ENCODE measurements at places on chromosomes 6 and 20.
A peak's percentile ranks its signal among the peaks of the same experiment; 100 is the strongest.

DNA sequence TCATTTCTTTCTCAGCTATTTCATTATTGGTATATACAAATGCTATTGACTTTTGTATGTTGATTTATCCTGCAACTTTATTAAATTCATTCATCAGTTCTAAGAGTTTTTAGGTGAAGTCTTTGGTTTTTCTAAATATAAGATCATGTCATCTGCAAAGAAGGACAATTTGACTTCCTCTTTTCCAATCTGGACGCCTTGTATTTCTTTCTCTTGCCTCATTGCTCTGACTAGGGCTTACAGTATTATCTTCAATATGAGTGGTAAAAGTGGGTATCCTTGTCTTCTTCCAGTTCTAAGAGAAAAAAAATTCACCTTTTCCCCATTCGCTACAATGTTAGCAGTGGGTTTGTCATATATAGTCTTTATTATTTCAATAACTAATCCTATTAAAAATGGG lies 38.0 kb downstream of the KIF16B start:
- no peak for DNase-seq

DNA sequence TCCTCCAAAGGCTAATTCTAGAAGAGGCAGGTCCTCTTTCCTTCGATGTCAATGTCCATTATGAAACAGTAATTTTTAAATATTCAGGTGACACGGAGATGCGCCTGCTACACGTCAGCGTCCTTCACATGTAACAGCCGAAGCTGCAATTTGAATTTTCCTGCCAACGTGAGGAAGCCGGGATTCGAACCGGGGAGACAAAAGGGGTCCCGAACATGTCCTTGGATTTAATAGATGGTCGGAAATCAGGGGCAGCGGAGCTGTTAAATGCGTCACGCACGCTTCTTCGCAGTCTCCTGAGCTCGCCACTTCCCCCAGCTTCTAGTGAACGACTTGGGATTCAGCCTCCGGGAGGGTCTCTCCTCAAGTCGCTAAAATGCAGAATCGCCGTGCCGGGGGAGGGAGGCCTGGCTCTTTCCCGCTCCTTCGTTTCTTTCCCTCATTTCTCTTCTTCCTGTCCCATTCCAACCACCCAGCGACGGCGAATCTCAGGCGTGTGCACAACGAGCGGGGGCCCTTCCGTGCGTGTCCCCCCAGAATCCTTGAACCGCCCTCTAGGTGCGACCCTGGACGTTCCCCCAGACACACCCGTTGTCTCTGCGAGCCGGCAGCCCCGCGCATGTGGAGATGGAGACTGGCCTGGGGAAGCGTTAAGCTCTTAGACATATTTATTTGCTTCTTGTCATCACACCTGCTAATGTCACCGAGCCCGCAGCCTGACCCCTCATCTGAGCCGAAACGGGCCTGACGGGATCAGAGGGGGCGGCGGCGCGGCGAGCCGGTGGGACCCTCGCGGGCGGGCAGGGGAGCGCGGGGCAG lies 1.3 kb upstream of the FOXC1 start:
- peak; percentile 85 for DNase-seq

- no peak for DNase-seq
Measured at GRCh38 chr6:13813026-13813425, 1.3 kb downstream of the MCUR1 start.

DNA sequence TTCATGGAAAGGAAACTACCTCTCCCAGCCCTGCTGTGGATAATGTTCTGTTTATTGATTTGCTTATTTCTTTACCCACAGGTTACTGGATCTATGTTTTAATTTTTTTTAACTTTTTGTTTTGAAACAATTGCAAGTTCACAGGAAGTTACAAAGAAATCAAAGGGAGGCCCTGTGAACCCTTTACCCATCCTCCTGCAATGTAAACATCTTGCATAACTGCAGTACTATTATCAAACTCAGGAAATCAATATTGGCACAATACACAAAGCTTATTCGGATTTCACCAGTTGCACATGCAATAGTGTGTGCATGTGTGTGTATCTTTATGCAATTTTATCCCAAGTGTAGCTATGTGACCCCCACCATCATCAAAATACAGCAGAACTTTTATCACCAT lies 398.0 kb downstream of the BTBD3 start:
- no peak for DNase-seq

DNA sequence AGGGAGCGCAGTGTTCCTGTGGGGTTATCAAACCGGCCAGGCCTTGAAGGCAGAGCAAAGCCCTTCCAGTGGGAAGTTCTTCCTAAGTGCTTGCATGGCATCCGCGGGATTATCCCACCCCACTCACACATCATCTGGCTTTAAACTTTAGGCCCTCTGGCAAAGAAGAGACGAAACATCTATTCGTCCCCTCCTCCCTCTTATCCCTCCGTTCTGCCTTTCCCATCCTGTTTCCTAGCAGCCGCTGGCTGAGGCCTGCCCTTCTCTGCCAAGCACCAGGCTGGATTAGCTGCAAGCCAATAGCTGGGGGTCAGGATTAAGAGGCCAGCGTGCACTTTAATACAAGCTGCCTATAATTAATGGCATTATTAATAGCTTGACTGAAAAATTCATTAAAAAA lies 621.0 kb downstream of the PKHD1 start:
- no peak for DNase-seq
